ENCODE measurements at places on chromosomes 6 and 20.

- no peak for DNase-seq
These were observed 119.1 kb upstream of the MAP7 start for GRCh38 chr6:136669299-136669699.

DNA sequence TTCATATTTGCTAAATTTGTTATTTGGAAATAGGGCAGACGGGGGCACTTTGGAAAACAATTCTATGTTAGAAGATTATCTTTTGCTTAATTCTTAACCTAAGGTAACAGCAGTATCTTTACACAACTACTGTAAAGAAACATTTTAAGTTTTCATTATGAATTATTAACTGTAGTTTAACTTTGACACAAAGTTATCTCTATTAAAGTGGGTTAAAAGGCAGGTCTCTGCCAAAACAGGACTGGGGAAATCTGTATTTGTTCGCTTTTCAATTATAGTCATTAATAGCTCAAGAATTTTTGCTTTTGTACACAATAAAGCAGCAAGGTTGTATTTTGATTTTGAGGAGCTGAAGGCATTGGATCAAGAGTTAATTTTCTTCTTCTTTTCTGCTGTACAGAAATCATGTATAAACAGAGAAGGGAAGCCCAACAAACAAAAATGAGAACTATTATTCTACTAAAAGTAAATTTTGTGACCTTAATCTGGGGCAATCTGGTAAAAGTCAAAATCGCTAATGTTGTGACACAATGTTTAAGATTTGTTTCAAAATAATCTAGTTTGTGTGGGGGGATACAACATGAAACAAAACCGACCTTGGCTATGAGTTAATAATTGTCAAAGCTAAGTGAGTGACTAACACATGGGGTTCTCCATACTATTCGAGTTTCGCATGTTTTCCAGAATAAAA lies 2.9 kb downstream of the STAU1 start:
- DNase-seq = no peak

GRCh38 chr20:32582659-32583580 lies 2.2 kb downstream of the NOL4L start:
- no peak for DNase-seq

DNA sequence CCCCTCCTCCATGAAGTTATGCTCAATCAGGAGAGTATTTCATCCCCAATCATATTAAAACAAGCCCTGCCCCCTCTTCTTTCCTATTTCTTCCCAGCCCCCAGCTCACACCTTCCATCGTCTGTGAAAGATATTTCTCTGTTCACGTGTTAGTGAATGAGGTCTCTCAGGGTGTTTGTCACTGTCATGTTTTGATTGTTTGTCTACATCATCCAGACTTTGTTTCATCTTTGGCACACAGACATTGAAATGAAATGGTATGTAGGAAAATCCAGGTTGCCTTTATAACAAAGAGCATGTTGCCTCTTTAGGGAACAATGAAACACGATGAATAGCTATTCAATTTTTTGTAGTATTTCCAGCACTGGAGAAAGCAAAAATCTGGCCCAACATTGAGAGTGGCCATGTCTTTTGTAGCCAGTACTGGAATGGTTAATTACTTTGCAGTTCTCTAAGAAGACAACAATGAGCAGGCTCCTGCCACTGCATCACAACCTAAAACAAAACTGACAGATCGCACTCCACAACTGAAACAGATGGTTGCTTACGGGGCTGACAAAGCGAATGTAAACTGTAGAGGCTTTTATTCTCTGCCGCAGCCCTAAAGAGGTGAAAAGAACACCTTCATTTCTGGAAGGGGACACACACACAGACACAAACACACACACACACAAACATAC lies 543.6 kb upstream of the CITED2 start:
- DNase-seq = no peak

GRCh38 chr20:32325706-32326503 lies 32.2 kb upstream of the ASXL1 start:
- peak; percentile 90 for DNase-seq

DNA sequence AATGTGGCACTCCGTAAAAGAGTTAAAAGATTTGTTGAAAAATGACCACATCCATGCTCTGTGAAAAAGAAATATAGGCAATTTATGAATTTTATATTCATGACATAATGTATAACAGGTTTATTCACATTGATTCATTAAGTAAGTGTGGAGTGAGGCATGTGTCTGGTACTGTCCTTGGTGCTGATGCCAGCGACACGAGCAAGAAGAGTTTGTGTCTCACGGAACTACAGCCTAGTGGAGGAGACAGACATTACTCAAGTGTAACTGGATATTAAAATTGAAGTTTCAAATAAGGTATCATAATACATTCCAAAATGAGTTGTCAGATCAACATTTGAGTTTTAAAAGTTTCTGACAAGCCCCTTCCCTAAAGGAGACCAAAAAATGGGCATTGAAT lies 158.2 kb upstream of the PRND start:
- DNase-seq = no peak

DNA sequence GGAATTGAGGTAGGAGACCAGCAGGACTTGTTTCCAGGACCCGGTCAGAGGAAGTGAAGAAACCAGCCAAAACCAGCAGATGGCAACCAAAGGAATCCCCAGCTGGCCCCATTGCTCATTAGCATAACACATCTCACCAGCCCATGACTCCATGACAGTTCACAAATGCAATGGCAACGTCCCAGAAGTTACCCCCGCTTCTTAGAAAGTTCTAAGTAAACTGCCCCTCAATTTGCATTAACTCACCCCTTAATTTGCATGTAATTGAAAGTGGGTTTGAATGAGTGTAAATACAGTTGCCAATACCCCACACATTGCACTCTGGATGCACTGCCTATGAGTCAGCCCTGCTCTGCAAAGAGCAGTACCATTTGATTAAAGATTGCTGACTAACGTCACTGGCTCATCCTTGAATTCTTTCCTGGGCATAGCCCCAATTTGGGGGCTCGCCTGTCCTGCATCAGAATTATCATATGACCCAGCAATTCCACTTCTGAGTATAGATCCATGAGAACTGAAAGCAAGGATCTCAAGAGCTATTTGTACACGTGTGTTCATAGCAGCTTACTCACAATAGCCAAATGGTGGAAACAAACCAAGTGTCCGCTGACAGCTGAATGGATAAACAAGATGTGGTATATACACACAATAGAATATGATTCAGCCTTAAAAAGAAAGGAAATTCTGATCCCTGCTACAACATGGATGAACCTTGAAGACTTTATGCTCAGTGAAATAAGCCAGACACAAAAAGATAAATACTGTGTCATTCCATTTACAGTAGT lies 36.4 kb downstream of the MYLK4 start:
- DNase-seq = no peak

DNA sequence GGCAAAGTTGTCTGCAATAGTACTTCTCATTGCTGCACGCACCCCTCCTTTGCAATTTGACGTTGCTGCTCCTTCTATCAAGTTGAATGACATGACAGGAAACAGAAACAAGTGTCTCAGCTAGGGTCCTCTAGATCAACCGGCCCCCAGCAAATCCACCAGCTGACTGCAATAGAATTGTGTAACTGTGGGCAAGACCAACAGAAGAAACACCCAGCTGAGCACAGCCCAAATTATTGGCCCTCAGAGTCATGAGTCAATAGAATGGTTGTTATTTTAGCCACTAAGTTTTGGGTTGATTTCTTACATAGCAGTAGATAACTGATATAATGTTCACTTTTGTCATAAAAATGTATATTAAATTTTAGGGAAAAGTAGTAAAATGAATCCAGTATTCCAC lies 202.7 kb downstream of the MAFB start:
- DNase-seq = no peak

GRCh38 chr20:19552221-19553180 lies 205.6 kb upstream of the RIN2 start:
- peak; percentile 68 for DNase-seq

DNA sequence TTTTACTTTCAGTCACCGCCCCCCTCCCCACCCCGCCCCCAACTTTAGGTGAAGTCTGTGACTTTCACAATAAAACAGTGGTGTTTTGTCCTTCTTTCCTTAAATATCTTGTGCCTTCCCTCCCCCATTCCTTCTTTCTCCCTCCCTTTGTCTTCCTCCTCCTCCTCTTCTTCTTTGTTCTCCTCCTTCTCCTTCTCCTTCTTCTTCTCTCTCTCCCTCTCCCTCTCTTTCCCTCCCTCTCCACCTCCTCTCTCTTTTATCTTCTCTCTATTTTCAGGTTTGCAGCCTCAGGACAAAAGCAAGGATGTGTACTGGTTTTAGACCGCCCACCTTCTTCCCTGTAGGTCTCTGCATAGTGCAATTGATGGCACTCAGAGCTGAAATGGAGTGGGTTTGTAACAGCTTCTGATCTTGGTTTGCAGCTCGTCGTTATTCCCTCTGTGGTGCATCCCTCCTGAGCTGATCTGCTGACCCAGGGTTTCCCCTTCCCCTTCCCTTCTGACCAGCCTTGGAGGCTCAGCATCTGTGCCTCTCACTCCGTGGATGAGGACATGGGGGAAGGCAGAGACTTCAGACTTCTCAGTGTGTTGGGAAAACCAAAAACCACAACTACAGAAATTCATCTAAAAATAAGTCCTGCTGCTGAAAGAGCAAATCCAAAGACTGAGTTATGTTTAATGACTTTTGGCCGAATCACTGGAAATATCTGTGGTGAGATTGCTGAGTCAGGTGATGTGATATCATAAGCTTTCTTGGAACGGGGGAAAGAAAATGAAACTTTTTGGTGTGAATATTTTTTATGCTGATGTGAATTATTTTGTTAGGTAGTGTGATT lies 6.9 kb downstream of the VGLL2 start:
- DNase-seq = no peak

DNA sequence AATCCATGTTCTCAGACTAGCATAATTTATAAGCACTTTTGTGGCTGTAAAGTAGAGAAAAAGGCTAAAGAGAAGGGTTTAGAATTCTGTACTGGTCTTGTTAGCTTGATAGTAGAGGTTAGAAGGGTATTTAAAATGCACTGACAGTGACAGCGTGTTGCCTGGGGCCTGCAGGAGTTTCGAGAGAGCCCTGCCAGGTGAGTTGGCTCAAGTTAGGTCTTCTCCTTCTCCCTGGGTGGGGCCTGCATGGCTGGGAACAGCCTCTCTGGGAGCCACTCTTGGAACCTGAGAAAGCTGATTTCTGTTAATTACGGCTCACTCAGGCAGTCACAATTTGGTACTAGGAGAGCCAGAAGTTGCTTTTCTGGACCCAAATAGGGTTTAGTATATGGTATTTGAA lies 103.7 kb downstream of the ARID1B start:
- peak; percentile 58 for DNase-seq

- DNase-seq = no peak
These were observed 146.2 kb downstream of the FAM83B start for GRCh38 chr6:54992789-54993188.

DNA sequence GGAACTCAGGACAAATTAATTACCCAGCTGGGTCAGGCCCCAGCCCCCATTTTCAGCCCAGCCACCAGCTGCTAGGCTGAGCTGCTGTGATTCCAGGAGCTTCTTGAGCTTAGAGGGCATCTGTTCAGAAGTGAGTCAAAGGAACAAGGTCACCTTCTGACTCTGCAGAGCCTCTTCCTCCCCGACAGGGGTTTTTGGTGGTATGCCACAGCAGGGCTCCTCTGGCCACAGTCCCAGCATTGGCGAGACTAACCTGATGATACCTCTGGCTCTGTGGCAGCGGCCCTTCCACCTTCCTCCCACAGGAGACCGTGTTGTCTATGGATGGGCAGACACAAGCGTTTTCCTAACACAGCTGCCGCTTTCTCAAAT lies 39.7 kb downstream of the ZC3H12D start:
- DNase-seq = no peak

DNA sequence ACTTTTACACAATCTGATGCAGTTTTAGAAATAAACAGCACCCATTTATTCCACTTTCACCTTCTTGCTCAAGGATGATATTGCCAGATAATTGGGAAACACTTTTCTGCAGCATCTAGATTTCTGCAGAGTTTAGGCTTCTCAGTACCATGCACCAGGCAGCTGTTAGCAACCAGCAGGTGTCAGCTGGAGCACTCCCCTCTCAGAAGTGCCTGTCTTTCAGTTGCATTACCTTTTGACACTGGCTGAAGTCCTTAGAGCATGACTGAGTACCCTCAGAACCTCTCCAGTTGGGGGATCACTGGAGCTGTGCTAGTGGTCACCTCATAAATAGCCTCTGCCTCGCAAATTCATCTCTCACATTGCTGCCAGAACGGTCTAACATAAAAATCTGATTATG lies 91.2 kb downstream of the DNAH8 start:
- peak; percentile 93 for DNase-seq

DNA sequence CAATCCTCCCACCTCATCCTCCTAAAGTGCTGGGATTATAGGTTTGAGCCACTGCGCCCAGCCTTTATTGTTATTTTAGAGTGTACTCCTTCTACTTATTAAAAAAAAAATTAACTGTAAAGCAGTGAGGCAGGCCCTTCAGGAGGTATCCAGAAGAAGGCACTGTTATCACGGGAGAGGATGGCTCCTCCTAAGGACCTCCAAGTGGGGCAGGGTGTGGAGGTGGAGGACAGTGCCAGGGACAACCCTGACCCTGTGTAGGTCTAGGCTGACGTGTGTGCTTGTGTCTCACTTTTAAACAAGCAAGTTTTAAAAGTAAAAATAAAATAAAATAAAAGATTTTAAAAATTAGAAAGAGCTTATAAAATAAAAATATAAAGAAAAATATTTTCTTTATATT lies 23.7 kb upstream of the TAF4 start:
- DNase-seq = no peak

GRCh38 chr20:12824328-12825225 lies 184.2 kb upstream of the SPTLC3 start:
- DNase-seq = no peak

DNA sequence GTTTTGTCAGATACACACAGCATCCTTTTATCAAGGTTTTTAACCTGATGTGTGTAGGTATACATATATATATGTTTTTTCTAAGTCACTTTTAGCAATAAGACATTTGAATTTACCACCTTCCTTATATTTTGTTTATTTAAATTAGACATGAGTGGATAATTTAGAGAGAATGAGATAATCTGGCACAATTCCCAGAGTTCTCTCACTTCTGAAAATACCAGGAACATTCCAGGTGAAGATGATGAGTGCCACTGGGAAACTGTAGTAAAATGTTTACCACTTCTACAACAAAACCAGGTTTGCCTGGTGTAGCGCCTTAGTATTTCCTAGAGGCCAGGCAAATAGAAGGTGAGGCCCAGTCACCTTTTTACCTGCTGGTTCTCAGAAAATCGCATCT lies 189.5 kb downstream of the TMEM242 start:
- DNase-seq = no peak

DNA sequence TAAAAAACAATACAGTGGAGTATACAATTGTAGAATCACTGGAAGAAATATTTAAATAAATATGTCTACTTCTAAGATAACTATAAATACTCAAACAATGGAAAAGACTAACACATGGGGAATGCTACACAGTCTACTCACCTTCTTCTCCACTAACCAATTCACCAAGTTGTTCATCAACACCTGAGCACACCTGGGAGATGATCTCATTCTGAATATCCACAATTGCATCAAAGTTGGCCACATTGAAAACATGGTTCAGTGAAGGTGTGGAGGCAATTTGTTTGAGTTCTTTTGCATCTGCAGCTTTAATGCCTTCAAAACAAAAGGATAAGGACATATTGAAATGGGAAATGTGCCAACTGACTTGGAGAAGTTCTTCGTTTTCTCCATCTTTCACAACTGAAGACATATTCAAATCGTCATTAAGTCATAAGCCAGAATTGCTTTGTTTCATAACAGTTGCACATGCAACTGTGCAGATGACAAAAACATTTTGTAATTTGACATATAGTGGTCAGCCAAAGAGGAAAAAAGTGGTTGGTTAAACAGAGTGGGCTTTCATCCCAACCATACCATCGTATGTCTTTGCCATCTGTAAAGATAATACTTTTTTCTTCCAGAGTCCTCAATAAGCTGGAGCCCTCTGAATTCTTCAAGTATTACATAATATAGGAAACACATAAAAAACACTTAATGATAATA lies 17.5 kb downstream of the COL12A1 start:
- DNase-seq = no peak
